ENCODE measurements at places on chromosomes 16 and 17. TPM values are rescaled to one million over a fixed set of nuclear protein-coding genes. Genes with fewer than 3 reads are reported as not detected.

DNA sequence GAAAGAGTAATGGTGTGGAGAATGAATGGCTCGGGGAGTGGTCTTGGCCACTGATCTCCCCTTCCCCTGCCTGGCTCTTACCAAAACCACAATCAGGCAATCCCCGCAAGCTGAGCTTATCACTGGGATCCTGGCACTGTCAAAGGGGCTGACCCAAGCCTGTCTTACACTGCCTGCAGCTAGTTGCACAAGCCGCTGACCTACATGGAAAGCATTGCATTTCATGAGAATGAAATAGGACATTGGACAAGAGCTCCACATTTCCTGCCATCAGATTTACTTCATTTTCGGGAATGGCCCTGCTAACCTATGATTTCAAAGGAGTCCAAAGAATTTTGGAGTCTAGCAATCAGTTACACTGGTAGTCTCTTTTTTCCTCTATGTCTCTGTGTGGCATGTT is 146.4 kb downstream of the PCTP start:
- DNase-seq = no peak

The CSH2 gene
- not detected for total RNA-seq

The PDE6G gene
- not detected for total RNA-seq

The CACNG5 gene
- not detected for total RNA-seq

DNA sequence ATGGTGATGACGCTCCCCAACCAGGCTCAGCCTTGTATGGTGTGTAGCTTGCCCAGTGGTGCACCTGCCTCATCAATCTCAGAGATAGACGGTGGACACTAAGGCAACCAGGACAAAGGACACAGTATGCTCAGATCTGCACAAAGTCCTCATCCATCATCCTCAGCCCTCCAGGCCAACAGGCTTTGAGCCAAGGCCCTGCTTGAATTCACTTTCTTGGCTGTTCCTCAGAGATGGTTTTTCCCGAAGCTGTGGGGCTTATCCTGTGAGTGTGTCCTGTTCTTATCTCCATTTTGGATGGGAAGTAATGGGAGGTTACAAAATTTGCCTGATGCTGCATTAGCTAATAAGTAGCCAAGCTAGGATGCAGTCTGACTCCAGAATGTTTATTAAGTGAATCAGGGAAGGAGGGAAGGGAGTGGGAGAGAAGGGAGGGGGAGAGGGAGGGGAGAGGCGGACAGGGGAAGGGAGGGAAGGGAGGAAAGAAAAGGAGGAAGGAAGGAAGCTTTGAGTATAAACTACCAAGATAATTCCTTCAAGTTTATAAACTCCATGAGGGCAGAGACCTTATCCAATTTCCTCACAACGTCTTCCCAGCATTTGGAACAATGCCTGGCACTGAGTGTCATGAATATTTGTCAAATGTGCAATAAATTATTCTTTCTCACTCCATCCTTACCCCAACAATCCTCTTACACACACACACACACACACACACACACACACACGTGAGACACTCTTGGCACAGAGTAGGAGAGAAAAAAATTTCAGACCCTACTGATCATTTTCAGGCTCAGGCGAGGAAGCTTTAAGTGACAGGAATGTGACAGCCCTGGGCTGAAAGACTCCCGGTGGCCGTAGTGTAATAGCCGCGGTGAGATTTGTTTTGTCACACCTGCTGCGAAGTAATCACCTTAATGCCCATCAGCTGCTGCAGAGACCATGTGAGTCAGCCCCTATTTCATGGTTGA is 84.3 kb downstream of the BMERB1 start:
- no peak for DNase-seq

DNA sequence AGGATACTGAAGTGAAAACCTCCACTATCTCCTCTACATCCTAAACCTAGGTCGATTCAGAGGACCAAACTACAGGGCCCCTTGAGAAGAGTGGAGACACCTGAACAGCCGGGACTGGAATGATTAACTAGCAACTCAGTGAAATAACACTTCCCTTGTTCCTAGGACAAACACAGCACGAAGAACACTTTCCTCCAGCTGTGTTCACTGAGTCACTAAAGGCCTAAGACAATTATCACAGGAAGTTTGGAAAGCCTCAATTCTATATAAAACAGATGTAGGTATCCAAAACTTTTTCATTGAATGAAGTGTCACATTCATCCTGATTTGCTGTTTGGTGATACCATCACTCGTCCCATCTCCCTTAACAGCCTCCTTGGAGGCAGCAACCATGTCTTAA is 15.5 kb upstream of the CUEDC1 start:
- DNase-seq = no peak

The SAP30BP gene
- total RNA-seq = 118 TPM

The NPTX1 gene
- total RNA-seq = not detected

- DNase-seq = no peak
Measured at GRCh38 chr17:59534583-59534982, 30.8 kb upstream of the DHX40 start.

The ABCA8 gene
- not detected for total RNA-seq

GRCh38 chr16:73337373-73338296 is 289.7 kb upstream of the ZFHX3 start:
- DNase-seq = no peak

The TAT gene
- not detected for total RNA-seq

- DNase-seq = no peak
Measured at GRCh38 chr17:27746881-27747280, 53.4 kb downstream of the NOS2 start.

DNA sequence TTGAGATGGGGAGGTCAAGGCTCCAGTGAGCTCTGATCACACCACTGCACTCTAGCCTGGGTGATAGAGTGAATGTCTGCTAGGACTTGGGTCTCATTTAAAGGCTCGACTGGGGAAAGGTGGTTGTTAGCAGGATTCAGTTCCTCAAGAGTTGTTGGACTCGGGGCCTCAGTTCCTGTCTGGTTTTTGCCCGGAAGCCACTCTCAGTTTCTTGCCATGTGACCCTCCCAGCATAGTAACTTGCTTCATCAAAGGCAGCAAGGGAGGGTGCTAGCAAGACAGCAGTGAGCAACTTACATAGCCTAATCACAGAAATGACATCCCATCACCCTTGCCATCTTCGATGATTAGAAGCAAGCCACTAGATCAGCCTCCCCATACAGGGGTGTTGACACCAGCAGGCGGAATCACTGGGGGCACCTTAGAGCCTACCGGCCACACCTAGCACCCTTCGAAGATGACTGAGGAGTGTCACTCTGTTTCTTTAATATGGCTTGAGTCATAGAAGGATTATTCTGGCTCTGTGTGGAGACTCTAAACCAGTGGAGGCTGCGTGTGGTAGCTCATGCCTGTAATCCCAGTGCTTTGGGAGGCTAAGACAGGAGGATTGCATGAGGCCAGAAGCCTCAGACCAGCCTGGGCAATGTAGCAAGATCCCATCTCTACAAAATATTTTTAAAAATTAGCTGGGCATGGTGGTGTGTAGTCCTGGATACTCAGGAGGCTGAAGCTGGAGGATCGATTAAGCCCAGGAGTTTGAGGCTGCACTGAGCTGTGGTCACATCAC is 13.2 kb upstream of the SCNN1B start:
- DNase-seq = no peak
